Lower lobe of right lung (tissue), 2 donors: ENCODE measurements at places on chromosomes 2 and 18.
A peak's percentile ranks its signal among the peaks of the same experiment; 100 is the strongest.

DNA sequence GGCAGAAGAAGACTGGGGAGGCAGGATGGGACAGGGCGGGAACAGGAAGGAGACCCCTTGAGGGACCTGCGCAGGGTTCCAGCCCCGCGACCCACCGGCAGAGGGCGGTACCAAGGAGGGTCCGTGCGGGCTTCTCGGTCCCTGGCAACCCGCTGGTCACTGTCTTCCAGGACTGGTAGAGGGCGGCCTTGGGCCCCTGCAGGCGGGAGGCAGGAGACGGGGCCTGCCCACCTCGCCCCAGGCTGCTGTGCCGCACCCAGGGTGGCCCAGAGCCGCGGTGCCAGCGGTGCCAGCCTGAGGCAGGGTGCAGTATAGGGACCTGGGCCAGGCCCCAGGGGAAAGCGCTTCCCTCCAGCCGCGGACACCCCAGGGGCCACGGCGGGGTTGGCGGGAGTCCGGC is 34.5 kb downstream of the NEURL3 start:
- DNase-seq = peak; percentile 65

GRCh38 chr2:197339016-197339415 is 28.4 kb upstream of the ANKRD44 start:
- DNase-seq = no peak

DNA sequence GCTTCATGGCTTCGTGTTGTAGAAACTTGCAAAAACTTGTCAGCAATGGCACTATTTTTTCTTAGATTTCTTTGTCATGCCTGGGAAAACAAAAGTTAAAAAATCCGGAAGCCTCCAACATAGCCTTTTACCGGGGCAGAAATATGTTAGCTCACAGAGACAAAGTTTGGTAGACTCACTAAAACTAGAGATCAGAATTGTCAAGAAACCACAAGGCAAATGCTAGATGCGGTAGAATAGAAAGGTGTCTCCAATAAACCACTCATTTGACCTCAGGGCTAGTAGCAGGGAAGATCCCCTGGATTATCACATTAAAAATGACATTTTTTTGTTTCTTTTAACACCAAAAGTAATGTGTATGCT is 405 bp downstream of the CASP10 start:
- no peak for DNase-seq

- no peak for DNase-seq
Observed at GRCh38 chr2:14134771-14135170, 497.7 kb upstream of the LRATD1 start.

- peak; percentile 47 for DNase-seq
Observed at GRCh38 chr18:25230658-25231326, 121.2 kb downstream of the ZNF521 start.

GRCh38 chr2:20738772-20739171 is 71.8 kb downstream of the GDF7 start:
- DNase-seq = no peak

DNA sequence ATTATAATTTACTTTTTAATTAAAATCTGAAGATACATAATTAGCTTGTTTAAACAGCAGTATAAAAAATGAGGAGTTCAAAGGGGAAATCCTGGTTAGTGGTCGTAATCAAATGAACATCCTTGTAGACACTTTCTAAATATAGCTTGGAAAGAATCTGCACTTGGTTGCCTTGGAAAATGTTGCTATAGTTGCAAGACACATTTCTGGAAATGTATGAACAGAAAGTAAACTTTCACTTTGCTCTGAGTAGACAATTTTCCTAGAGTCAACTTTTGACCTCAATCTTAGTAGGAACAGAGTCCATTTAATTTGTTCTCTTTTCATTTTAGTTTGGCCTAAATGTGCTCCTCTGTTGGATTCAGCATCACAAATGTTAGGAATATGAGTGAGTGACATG is 38.3 kb downstream of the GCA start:
- no peak for DNase-seq

GRCh38 chr2:85017411-85018048 is 46.6 kb downstream of the KCMF1 start:
- DNase-seq = no peak

DNA sequence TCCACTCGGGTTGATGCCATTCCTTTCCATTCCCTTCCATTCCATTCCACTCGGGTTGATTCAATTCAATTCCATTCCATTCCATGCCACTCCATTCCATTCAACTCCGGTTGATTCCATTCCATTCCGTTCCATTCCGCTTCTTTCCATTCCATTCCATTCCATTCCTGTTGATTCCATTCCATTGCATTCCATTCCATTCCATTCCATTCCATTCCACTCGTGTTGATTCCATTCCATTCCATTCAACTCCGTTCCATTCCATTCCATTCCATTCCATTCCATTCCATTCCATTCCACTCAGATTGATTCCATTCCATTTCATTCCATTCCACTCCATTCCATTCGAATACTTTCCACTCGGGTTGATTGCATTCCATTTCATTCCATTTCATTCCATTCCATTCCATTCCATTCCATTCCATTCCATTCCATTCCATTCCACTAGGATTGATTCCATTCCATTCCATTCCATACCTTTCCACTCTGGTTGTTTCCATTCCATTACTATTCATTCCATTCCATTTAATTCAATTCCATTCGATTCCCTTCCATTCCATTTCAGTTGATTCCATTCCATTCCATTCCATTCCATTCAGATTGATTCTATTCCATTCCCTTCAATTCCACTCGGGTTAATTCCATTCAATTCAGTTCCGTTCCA is 1141.8 kb downstream of the RPIA start:
- DNase-seq = no peak

GRCh38 chr2:101360232-101360631 is 27.1 kb downstream of the CREG2 start:
- no peak for DNase-seq

DNA sequence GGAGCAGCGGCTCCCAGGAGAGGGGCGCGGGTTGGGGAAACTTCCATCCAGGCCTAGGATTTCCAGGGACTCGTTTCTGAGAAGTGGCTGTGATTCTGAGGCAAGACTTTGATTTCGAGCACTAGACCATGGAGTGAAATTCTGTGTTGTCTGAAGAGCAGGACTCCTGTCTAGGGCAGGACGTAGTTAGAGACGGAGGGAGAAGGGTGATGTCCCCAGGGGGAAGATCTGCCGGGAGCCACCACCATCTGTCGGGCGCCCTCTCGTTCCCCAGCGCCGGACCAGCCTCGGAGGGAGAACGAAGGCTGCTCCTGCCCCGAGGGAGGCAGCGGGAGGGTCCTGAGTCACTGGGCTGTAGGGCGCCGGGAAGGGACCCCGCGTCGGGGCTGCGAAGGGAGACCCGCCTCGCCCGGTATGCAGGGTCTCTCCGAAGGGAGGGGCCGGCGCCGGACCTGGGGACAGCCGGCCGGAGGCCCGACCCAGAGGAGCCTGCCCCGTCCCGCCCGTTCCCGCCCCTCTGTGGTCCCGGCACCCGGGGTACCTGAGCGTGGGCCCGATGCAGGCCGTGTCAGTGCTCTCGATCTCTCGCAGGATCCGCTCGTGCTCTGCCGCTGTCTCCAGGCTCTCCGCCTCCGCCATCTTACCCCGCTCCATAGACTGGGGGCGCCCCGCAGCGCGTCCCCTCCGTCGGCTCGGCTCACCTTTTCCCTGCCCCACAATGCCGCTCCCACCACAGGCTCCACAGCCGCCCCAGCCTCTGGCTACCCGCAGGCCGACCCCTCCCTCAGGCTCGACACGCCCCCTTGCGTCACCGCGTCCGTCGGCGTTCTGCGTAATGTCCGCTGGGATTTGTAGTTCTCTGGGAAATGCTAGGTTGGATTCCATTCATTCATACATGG is at the start of gene EXOC6B:
TSS of gene EXOC6B (minus strand) at position 777 of the 899 bp plus-strand sequence.
- peak; percentile 94 for DNase-seq

DNA sequence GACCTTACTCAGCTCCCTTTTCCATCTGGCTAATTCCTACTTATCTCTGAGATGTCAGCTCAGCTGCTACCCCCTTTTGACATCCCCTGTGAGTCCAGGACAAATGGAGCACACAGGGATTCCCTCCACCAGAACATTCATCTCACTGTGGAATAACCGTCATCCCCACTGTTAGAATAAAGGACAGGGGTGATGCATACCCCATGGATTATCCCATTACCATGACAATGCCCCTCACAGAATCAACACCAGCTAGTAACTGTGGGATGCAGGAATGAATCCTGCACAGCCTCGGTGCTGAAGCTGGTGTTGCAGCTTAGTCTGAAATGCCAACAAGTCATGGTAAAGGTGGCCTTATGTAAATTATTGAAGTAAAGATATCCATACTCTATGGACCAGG is 624.8 kb upstream of the RAB6C start:
- DNase-seq = no peak
